SK-N-SH (cell line): ENCODE measurements at places on chromosomes 1 and 21.

DNA sequence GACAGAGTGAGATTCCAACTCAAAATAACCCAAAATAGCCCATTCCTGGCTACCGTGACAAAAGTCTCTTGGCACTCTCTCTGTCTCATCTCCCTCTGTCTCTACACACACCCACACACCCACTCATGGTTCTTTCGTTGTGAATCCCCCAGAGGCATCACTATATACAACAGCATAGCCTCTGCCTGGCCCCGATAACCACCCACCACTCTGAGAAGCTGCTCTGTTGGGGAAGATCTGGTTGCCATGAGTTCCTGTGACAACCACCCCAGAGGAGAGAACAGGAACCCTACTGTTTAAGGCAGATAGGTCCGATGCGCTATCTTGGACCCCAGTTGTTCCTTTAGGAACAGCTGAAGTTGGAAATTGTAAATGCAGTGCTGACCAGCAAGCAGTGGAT, 70.4 kb upstream of the LYST start:
- no peak for DNase-seq

DNA sequence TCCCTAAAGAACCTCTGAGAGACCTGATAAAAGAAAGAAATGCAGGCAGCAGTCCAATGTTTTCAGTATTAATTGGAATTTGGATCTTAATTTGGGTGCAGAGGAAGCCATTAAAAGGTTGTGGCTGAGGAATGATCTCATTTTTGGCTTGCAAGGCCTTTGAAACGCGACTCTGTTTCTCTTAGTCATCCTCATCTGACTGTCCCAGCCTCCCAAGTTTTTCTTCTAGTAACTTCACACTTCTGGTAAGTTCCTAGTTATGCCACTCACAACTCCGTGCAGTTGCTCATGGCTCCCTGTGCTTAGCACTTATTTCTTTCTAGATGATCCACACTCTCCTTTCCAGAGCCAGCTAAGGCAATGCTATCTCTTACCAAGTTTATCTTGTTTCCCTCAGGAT, 147.4 kb upstream of the USP24 start:
- no peak for DNase-seq

DNA sequence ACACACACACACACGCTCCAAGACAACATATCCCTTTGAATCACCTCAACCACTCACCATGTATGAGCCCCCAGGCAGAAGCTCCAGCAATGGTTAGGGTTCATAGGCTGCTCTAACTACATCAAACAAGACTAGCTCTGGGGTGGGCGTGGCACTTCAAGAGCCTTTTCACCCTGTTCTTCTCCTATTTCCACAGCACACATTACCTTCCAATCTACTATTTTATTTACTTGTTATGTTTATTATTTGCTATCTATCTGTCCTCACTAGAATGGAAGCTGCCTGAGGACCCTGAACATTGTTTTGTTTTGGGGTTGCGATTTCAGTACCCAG, 28.7 kb downstream of the TRABD2B start:
- DNase-seq, result no peak

DNA sequence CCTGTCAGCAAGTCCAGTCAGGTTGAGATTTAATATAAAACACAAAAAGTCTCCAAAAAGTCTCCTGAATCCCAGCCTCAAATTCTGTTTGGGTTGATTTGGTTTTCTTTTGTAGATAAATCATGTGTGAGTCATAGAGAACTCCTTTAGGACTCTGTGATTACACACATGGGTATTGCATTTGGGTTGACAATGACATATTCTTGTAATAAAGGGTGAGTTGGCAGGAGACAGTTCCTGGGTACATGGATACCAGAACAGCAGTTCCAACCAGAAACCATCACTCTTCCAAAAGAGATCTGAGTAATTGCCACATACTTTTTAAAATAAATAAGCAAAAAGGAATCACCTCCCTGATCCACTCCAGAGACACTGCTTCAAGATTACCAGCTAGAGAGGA, 8.9 kb downstream of the CR2 start:
- no peak for DNase-seq

DNA sequence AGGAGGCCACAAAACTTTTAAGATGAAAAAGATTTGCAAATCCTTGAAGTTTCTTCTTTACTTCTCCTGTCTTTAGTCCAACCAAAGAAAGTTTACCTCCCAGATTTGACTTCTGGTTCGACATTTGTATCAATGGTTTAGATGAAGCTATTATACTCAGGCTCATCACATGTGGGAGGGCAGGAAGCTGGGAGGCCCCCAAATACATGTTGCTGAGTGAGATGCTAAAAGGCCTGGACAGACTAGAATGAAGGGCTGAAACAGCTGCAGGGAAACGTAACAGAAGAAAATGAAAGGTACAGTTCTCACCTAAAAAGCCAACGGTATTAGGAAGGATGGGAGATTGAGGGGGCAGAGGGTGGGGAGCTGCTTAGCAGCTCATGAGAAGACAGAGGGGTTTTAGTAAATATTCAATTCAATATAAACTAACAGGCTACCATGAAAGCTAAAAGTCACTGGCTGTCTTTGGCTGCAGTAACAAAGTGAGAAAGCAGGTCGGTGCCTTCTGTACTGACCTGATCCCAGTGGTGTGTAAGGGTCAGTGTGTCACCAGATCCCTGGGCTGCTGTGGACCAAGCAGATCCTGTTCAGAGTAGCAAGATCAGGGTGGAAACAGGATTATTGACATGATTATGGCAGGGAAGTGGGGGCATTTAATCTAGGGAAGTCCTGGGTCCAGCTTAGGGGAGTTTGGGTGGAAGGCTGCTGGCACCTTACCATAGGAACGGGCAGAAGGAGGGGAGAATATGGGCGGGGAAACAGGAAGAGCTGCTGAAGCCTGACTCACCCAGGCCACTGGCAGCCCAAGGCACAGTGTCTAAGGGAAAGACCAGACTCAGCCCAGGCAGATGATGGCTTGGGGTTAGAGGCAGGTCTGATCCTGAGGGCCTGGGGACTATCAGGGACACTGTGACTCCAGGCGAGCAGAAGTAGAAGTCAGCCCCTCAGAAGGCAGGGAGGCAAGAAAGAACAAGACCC, 60.4 kb downstream of the KCNN3 start:
- DNase-seq, result no peak

DNA sequence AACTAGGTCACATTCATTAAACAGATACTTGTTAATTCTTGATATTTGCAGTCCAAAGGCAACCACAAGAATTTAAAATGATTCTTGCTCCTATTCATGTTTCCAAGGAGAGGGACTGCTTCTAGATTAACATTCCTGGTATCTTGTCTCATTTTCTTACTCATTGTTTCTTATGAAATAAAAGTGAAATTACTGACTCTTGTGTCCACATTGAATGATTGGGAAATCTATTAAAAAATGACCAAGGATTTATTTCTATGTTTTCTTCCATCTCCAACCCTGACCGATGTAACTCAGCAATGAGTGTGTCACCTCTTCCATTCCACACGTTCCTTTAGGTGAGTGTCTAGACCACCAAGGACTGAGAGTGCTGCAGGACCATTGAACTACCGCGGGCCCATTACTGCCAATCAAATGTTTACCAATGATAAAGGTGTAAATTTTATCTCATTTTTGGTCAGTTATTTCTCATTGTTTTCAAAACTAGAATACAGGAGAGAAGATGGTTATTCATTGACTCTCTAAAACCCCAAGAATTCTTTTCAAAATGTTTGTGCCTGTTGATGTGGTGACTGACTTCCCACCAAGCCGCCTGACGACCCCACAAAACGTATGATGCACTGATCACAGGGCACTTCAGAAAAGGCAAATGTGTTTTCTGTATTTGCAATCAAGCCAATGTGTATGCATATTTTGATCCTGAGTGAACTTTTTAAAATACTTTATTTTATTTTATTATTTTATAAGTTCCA, 414.6 kb upstream of the PTBP2 start:
- no peak for DNase-seq
